ENCODE measurements at places on chromosomes 7 and 10. TPM values are rescaled to one million over a fixed set of nuclear protein-coding genes. Genes with fewer than 3 reads are reported as not detected.

SPRN gene
- polyA plus RNA-seq = 0.39 TPM

ASL gene
- polyA plus RNA-seq = 15.4 TPM

VIPR2 gene
- not detected for polyA plus RNA-seq

ANXA8 gene
- polyA plus RNA-seq = not detected

PAX4 gene
- polyA plus RNA-seq = not detected

GUSB gene
- polyA plus RNA-seq = 51.9 TPM

SPDYE5 gene
- polyA plus RNA-seq = not detected

CALCR gene
- not detected for polyA plus RNA-seq

TRIM74 gene
- polyA plus RNA-seq = not detected

GLRX3 gene
- 83.2 TPM for polyA plus RNA-seq

VWDE gene
- not detected for polyA plus RNA-seq

HECW1 gene
- polyA plus RNA-seq = not detected

COL28A1 gene
- not detected for polyA plus RNA-seq

SEC61A2 gene
- 4.2 TPM for polyA plus RNA-seq

SPDYE2B gene
- polyA plus RNA-seq = not detected

STOX1 gene
- 0.38 TPM for polyA plus RNA-seq

NDUFA5 gene
- polyA plus RNA-seq = 90.8 TPM

OGDHL gene
- not detected for polyA plus RNA-seq

ZNRF2 gene
- polyA plus RNA-seq = 2.4 TPM

CHST15 gene
- polyA plus RNA-seq = 14.6 TPM

HABP2 gene
- polyA plus RNA-seq = not detected

PNLIPRP1 gene
- not detected for polyA plus RNA-seq

INMT gene
- not detected for polyA plus RNA-seq

CRTAC1 gene
- polyA plus RNA-seq = not detected
